ENCODE measurements at places on chromosomes 7 and 10.
A peak's percentile ranks its signal among the peaks of the same experiment; 100 is the strongest.

GRCh38 chr10:71268247-71268691 is 50.8 kb upstream of the SLC29A3 start:
- DNase-seq: peak; percentile 36

DNA sequence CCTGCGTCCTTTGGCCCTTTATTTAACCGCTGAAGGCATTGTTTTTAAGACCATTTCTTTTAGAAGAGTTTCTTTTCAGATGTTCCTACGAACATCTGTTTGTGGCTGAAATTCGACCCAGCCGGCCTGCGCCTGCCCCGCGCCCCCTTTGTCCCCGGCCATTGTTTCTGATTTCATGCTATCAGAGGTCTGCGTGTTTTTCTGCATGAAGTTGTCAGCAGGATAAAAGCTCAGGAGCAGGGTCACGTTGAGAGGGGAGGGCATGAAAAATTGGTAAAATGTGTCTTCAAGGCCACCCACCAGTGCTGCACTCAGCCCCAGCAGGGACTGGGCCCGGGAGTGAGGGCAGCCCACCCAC is 43.1 kb downstream of the NKX6-2 start:
- no peak for DNase-seq

DNA sequence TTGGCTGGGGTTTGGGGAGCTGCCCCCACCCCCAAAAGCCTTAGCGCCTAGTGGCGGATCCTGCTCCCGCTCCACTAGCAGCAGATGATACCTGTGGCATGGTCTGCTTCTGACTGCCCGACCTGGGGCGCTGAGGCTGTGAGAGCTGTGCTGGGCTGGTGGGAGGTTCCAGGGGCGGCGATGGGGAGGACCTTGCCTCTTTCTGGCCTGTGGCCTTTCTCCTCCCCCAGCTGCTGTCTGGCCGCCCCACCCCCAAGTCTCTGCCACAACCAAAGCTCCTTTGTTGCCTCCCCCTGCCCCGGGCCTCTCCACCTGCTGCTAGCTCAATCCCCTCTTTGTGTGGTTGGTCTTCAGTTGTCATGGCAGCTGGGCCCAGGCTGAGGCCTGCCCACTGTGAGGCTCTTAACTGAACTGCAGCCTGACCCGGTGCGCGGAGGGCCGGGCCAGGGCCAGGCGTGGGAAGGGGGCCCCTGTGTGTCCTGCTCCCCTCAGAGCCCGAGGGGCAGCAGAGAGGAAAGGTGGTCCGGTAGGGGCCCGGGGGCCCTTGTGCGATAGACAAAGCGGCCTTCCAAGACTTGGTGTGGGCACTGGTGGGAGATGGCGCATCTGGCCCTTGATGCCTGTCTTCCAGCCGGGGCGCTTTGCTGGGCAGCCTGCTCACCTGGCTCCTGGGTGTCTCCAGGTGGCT is 4.7 kb downstream of the ZNF775 start:
- DNase-seq: peak; percentile 99

- peak; percentile 67 for DNase-seq
Observed at GRCh38 chr7:7970531-7971307, 2.1 kb downstream of the GLCCI1 start.

DNA sequence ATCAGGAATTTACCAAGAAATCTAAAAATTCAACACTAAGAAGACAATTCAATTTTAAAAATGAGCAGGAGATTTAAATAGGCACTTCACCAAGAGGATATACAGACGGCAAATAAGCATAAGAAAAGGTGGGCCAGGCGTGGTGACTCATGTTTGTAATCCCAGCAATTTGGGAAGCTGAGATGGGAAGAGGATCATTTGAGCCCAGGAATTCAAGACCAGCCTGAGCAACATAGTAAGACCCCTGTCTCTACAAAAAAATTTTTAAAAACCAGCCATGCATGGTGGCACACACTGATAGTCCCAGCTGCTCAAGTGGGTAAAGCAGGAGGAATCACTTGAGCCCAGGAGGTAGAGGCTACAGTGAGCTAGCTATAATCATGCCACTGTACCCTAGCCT is 3.5 kb upstream of the AKR1D1 start:
- no peak for DNase-seq

DNA sequence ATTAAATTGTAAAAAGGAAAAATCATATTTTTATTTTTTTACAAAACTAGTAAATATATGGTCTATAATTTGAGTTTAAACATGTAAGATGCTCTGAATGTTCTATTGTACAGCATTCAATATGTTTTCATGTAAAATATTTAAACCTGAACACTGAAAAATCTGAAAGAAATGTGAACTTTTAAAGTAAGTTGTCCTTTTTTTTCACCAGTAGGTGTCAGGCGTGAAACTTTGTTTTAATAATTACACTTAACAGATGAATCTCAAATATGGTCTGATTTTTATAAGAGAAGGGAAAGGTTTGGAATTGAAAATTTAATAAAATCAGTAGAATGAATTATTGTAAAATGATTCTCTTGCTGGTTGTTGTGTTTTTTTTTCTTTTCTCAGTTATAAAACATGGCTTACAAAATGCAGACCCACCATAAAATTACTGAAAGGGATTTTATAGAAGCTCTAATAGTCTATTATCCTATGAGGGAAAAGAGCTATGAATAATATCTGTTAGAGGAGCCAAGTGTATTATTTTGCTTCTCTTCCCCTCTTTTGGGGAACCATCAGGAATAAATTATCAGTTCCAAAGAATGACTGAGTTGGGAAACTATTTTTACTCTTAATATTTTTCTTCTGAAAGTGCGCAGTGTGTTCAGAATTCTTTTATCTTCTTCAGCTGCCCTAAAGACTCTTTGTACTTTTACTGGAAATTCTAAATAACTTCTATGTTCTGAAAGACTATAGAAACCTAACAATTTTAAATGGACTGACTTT is 217.7 kb upstream of the FZD1 start:
- peak; percentile 48 for DNase-seq

- peak; percentile 19 for DNase-seq
Observed at GRCh38 chr7:142300689-142301088, 42.8 kb upstream of the PRSS58 start.

- DNase-seq: no peak
Observed at GRCh38 chr7:13560441-13560840, 429.0 kb downstream of the ETV1 start.

- no peak for DNase-seq
Observed at GRCh38 chr7:55593172-55593514, 20.8 kb upstream of the VOPP1 start.

GRCh38 chr10:71516890-71517289 is 120.2 kb downstream of the CDH23 start:
- DNase-seq: peak; percentile 10

DNA sequence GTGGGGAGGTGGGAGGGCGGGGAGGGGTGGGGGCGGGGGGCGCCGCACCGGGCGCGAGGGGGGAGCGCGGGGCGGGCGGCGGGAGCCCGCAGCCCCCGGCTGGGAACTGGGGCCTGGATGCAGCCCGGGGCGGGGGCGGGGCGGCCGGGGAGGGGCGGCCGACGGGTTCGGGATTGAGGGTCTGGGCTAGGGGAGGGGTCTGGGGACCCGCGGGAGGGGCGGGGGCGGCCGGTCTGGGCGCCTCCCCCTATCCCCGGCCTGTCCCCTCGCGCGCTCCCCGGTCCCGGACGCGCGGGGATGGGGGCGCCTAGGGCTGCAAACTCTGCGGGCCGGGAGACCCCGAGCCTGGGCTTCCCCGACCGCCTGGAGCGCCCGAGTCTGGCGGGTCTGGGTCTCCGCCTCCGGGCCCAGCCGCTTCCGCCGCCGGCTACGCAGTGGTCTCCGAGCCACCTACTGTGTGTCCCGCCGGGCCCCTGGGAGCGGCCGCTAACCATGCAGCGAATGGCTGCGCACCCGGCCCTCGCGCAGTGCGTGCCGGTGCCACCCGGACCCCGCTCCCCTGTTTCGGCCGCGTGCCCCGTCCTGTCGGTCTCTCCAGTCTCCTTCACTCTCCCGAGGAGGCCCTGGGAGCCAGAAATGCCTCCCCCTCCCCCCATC is 375 bp upstream of the FGF8 start:
- no peak for DNase-seq

- no peak for DNase-seq
Observed at GRCh38 chr10:33478089-33478674, 143.7 kb upstream of the NRP1 start.

DNA sequence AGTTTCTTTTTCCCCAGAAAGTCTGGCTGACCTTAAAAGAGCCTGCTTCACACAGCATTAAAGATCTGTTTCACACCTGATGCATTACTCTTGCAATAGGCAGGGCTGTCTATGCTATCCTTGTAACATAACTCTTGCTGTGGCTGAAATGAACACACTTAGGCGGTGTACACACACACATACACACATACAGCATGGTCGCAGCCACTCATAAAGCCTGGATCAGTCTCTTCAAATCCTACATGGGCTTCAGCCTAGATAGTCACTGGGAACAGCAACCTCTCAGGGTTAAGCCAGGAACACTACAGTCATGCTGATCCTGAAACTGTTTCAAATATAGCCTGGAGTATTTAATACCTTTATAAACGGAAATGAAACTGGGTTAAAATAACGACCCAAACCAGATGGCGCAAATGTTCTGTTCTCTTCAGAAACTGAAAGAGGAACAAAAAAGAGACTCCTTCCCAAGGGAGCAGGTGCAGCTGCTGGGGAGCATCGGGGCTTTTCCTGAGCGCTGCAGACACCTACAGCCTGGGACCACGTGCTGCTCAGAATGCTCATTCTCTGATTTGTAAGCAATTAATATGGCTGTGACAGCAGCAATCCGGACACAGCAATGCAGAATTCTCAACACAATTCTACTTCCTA is 61.0 kb upstream of the SFMBT2 start:
- DNase-seq: no peak
